ENCODE measurements at places on chromosomes 3 and 15. TPM values are rescaled to one million over a fixed set of nuclear protein-coding genes. Genes with fewer than 3 reads are reported as not detected.
A peak's percentile ranks its signal among the peaks of the same experiment; 100 is the strongest.

The ARHGEF26 gene
- total RNA-seq, result 139 TPM

The GABRR3 gene
- total RNA-seq, result not detected

The ALS2CL gene
- 9.7 TPM for total RNA-seq

The AHSG gene
- total RNA-seq, result not detected

- ATAC-seq, result peak; percentile 33
Observed at GRCh38 chr3:38031022-38031994, 1.9 kb upstream of the PLCD1 start.

- peak; percentile 16 for ATAC-seq
Observed at GRCh38 chr3:171768281-171768900, 41.9 kb downstream of the PLD1 start.

- peak; percentile 91 for ATAC-seq
Observed at GRCh38 chr15:64635499-64636495, 139.6 kb downstream of the RBPMS2 start.

DNA sequence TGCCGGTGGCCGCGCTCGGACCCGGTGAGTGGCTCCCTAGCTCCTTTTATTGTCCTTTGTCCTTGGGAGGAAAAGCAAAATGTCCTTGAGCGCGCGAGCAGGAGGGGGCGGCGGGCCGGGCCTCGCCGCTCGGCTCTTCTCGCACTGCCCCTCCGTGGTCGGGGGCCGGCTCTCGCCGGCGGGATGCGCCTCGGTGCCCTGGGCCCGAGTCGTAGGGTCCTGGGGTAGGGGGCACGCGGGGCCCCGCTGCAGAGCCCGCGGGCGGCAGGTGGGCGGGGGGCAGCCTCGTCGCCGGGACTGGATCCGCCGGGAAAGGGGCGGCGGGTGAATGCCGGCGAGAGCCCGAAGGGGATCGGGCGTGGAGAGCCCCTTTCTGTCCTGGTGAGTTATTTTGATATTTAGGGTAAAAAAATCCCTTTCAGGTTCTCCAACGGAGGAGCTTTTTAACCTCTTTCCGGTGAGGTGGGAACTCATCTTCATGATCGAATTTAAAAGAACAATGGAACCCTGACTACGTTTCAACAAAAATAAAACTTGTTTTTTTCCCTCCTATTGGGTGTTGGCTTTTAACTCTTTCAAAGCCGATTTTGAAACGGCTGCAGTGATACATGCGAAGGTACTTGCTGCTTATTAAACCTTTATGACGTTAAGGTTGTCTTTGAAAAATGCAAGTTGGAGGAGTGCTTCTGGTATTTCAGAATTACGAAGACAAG lies 16.8 kb upstream of the CHD2 start:
- no peak for ATAC-seq

DNA sequence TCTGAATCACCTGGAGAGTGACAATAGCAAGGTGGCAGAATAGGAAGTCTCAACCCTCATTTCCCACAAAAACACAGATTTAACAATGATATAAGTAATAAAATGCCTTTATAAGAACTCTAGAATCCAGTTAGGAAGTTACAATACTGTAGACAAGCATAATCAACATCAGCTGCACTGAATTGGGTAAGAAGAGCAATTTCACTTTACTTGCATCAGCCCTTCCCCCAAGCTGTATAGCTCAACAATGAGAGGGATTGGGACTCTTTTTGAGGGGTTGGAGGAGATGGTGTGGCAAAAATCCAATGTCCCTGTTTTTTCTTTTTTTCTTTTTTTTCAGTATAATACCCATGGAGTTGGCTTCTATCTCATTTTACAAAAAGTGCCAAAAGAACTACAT lies 63.1 kb downstream of the SERP1 start:
- no peak for ATAC-seq

GRCh38 chr15:78673476-78673875 lies 32.5 kb upstream of the CHRNB4 start:
- ATAC-seq, result no peak

- ATAC-seq, result no peak
Observed at GRCh38 chr3:185930393-185931107, 7.3 kb downstream of the TRA2B start.

DNA sequence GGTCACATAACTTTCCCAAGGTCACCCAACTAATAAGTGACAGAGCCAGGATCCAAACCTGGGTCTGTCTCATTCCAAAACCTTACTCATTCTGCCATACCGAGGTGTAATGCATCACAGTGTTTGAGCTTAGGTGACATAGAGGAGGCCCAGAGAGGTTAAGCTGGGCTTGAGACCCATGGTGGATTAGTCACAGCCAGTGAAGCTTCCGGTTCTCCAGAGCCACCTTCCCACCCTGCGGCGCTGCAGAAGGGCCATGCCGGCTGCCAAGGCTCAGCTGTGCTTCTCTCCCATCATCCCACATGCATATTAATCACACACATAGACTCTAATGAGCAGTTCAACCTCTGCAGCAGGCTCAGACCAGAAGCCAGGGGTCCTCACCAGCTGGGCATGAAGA lies 42.2 kb downstream of the SPSB4 start:
- ATAC-seq, result peak; percentile 10

DNA sequence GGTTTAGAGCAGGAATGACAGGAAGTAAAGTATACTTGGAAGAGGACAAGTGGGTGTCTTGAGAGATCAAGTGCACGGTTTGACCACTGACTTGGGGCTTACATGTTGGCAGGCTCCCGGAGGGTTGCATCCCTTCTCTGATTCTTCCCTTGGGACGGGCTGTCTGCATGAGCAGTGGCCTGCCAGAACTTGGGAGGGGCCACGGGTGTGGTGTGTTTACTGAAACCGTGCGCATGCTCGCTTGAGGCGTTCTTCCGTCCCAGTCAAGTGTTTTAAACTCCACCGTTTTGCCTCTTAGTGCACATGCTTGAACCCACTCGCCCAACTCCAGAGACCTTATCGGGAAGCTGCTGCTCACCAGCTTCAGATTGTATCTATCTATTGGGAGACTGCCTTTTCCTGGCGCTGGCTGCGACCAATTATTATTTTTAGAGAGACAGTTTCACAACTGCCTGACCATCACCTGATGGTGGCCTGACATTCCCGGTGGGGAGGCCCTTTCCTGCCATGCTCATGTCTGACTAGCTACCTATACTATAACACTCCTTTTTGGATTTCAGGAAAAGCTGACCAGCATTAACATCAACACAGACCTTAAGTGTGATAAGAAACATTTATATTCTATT lies 14.9 kb upstream of the C3orf22 start:
- no peak for ATAC-seq

DNA sequence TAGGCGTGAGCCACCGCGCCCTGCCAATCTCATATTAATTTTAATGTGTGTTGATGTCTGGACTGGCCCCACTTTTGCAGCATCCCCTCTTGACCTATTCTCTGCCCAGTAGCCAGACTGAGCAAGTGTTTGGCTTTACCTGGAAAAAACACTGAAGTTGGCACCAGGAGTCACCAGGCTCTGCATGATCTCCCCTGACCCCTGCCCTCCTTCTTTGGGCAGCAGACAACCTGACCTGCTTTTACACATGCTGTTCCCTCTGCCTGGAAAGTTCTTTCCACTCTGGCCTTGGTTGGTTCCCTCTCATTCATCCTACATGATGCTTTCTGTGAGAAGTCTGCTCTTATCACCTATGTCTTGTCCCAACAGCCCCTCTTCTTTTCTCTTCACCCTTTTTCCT lies 67.9 kb upstream of the SLC2A2 start:
- ATAC-seq, result no peak
